Smooth muscle cell of bladder (primary cell): ENCODE measurements at places on chromosomes 1 and 21. TPM values are rescaled to one million over a fixed set of nuclear protein-coding genes. Genes with fewer than 3 reads are reported as not detected.

MLLT11 gene
- 3.0 and 3.1 TPM in 2 replicates for total RNA-seq

NUDT4B gene
- 13.7 and 17.1 TPM in 2 replicates for total RNA-seq

OLIG1 gene
- total RNA-seq = not detected in 2 replicates

OLFM3 gene
- total RNA-seq = not detected in 2 replicates

TMEM52 gene
- not detected in 2 replicates for total RNA-seq

LAPTM5 gene
- total RNA-seq = under 0.01 and 0.09 TPM in 2 replicates

POLR3GL gene
- 15.9 and 18.9 TPM in 2 replicates for total RNA-seq

CFAP45 gene
- total RNA-seq = 0.46 and 0.85 TPM in 2 replicates

SLC22A15 gene
- total RNA-seq = 6.8 and 10.5 TPM in 2 replicates

PADI4 gene
- not detected in 2 replicates for total RNA-seq

PLPPR4 gene
- 0.43 and 0.74 TPM in 2 replicates for total RNA-seq

PAX7 gene
- not detected in 2 replicates for total RNA-seq
